GM18507 (cell line): ENCODE measurements at places on chromosomes 7 and 10.

DNA sequence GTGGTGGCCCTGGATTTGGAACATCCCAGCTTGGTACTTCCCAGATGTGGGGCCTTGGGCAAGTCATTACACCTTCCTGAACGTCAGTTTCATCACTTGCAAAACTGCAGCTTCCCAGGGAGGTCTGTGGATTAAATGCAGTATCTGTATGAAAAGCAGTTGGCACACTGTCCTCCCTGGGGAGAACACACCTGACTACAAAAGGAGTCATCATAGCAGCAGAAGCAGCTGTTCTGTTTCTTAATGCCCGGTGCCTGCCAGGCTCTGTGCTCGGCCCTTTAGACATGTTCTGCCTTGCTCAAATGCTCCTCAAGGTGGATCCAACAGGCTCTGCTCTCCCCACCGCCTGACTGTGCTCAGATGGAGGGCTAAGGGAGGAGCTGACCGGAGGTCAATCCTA lies 31.0 kb downstream of the CDCA7L start:
- DNase-seq = no peak

- no peak for DNase-seq
Measured at GRCh38 chr7:30116771-30117170, 18.0 kb upstream of the MTURN start.

- DNase-seq = no peak
Measured at GRCh38 chr7:79037001-79037400, 416.5 kb downstream of the MAGI2 start.

DNA sequence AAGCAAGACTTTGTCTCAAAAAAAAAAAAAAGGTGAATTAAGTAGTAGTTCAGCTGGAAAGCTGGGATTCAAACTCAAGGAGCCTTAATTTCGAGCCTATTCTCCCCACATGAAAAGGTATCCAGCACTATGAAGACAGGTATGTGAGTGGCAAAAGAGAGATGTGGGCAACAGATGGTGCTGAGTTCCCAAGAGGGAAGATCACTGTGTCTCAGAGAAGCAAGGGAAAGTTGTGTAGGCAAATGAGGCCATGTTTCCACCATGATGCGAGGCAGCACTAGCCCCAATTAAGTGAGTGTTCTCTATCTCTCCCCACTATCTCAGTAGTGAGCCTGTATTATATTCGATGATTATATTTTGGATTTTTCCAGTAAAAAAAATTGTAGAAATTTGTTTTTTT lies 19.8 kb upstream of the ST7 start:
- DNase-seq = no peak

DNA sequence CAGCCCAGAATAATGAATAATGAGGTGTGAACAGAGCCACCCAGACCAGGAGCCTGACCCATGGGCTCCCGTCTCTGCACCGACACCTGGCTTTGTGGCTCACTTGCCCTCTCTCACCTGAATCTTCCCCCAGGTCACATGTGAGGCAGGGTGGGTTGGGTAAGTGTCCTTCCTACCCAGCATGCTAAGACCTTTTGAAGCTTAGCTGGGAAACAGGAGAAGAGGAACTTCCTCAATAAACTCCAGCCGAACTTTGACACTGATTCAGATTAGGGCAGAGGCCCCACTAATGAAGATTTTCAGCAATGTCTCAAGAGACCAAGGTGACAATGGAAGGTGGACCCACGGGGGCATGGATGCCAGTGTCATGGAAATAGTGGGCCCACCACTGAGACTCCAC lies 46.6 kb upstream of the AQP1 start:
- DNase-seq = no peak

- no peak for DNase-seq
Measured at GRCh38 chr10:69626826-69627225, 3.2 kb upstream of the FAM241B start.

GRCh38 chr7:16347066-16347826 lies 74.1 kb downstream of the CRPPA start:
- DNase-seq = no peak

GRCh38 chr7:44338600-44338999 lies 13.2 kb upstream of the CAMK2B start:
- DNase-seq = no peak

DNA sequence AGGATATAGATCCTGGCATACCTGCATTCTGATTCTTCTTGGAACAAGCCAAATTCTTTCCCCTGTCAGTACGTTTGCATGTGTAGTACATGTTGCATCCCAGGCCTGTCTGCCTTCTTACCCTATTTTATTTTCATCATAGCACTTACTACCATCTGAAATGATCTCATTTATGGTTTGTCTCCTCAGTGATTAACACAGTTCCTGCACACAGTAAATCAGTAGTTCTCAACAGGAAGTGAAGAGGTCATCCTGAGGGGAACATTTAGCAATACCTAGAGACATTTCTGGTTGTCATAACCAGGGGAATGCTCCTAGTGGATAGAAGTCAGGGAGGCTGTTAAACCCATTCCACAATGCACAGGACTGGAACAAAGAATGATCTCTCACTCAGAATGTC lies 38.2 kb upstream of the SLC26A4 start:
- no peak for DNase-seq

DNA sequence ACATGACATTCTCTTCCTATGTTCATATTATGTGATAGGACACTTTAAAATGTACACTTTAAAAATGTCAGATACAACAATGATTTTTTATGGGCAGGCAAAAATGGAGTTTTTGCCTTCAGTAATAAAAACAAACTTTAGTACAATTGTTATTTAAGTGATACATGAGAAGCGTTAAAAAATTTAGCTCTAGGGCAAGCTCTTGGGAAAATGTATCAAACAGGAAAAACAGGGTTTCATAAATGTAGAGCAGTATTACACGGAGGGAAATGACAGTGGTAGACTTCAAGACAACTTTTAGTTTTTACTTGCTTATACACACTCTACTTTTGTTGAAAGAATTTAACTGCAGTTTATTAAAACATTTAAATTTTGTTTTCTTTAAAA lies 1.5 kb downstream of the FHIP2A start:
- no peak for DNase-seq

- DNase-seq = no peak
Measured at GRCh38 chr10:17910125-17910789, 41.5 kb upstream of the SLC39A12 start.

DNA sequence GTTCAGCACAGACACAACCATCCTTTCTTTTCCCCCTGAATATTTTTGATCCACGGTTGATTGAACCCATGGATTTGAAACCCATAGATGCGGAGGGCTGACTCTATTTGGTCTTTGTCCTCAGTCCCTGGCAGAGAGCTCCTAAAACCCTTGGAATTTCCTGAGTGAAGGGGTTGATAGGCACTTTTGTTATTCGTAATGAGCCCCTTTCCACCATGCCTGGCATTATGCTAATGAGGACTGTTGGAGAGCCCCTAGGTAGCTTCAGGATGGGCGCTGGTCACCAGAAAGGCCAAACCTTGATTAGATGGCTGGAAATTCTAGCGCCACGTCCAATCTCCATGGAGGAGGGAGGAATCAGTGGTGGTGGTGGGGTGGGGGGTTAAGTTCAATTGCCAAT lies 205.8 kb upstream of the GRB10 start:
- DNase-seq = no peak

GRCh38 chr7:38507384-38507783 lies 123.8 kb downstream of the AMPH start:
- DNase-seq = no peak

DNA sequence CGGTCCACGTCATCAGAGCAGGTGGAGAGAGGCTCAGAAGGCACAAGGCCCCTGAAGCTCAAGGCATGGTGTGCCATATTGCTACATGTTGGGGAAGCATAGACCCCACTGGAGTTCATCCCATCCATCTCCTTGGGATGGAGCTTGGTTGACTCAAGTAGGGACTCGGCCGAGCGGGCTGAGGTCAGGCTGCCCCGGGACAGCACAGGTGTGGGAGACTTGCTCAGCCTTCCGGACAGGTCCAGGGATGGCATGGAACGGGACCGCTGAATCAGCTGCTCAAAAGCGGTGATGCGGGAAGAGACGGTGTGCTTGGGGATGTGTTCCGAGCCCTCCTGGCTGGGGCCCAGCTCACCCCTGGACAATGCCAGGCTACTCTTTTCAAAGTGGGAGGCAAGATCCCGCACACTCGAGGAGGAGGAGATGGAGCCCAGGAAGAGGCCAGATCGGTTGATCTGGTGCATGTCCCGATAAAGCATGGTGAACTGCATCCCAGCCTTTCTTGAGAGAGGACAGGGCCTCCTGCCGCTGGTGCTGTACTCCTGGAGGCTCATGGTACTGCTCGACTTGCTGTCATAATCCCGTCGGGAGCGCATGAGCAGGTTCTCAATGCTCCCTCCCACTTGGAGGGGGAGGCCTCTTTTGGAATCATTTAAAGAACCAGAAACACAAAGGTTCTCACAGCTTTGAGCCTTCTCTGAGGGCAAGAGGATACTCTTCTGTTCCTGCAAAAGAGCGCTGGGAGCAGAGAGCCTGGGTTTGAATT lies 65.6 kb upstream of the PDLIM1 start:
- no peak for DNase-seq

DNA sequence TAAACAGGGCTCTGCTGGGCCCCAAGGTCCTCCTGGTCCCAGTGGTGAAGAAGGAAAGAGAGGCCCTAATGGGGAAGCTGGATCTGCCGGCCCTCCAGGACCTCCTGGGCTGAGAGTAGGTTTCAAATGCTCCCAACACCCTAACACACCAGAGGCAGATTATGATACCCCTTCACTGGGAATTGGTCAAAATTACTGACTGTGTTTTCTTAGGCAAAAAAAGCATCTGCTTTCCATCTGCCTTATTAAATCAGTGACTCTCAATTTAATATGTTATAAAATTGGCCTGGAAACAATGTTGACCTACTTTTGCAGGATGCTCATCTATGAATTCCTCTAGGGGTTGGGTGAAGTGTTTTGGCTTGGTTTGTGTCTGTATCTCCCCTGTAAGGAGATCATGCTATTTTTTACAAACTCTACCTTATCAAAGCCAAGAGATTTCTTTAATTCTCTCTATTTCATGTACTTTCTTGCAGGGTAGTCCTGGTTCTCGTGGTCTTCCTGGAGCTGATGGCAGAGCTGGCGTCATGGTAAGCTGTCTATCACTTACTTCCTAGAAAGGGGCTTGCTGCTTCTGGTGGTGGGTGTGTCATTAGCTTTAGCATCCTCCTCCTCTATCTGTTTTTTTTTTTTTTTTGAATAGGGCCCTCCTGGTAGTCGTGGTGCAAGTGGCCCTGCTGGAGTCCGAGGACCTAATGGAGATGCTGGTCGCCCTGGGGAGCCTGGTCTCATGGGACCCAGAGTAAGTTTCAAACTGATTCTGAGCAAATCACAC lies 15.9 kb downstream of the COL1A2 start:
- no peak for DNase-seq
